ENCODE measurements at places on chromosomes 3 and 15.

GRCh38 chr3:158098309-158098639 is 7.9 kb downstream of the SHOX2 start:
- no peak for DNase-seq

- no peak for DNase-seq
These were observed 646.5 kb downstream of the NSUN3 start for GRCh38 chr3:94709249-94709902.

GRCh38 chr3:189981668-189982067 is 139.0 kb downstream of the P3H2 start:
- DNase-seq, result no peak

GRCh38 chr3:78855190-78855589 is 912.6 kb downstream of the ROBO1 start:
- no peak for DNase-seq

DNA sequence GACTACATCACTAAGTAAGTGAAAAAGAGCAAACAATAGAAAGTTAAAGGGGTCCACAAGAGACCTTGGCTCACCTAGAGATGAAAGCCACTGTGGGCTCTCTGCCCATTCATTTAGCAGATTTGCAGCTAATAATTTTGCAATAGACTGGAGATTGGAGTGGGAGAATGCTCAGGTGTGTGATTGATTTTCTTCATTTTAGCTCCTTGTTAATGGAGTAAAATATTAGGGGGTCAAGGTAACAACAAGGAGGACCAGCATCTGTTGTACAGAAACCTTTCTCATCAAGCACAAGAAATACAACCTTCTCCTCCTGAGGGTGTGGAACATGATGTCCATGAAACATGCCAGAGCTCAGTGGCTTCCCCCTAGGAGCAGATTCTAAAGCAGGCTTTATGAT is 63.2 kb downstream of the TMEM266 start:
- DNase-seq, result no peak

GRCh38 chr3:1272546-1273265 is 179.9 kb downstream of the CNTN6 start:
- no peak for DNase-seq

DNA sequence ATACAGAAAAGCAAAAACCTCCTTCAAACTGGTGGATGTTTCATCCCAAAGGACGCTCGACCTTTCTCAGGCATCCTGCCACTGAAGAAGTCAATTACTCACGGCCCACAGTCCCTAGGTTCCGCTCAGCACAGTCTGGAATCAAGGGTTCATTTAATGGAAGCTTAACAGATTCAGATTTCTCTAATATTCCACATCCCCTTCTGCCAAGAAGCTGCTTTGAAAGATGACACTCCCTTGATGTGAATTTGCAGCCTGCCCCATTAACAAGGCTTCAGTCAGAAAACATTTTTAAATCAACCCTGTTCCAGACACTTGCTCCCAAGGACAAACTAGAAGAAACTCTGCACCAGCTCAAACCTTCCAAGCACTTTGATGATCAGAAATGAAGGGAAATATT is 81.2 kb downstream of the LIPC start:
- no peak for DNase-seq

- DNase-seq, result peak; percentile 65
These were observed 220.2 kb downstream of the VPS13C start for GRCh38 chr15:61840090-61840489.

- DNase-seq, result no peak
These were observed 23.5 kb downstream of the DTWD1 start for GRCh38 chr15:49644364-49644794.
